ENCODE measurements at places on chromosomes 1 and 21. TPM values are rescaled to one million over a fixed set of nuclear protein-coding genes. Genes with fewer than 3 reads are reported as not detected.
A peak's percentile ranks its signal among the peaks of the same experiment; 100 is the strongest.

DNA sequence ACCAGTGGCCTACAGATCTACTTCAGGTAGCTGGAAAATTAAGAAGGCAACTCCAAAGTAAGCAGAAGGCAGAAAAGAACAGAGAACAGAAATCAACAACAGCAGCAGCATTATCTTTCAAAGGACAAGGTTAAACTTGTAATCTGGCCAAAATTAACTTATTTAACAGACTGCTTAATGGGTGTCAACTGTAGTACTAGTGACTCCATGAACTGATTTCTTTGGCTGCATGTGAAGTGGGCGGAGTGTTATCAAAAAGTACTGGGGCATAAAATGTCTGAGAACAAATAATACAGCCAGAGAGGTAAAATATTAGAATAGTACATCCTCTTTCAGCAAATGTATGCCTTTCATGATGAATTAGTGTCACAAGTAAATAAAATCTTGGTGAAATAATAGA, 24.6 kb upstream of the NADK start:
- no peak for DNase-seq

DNA sequence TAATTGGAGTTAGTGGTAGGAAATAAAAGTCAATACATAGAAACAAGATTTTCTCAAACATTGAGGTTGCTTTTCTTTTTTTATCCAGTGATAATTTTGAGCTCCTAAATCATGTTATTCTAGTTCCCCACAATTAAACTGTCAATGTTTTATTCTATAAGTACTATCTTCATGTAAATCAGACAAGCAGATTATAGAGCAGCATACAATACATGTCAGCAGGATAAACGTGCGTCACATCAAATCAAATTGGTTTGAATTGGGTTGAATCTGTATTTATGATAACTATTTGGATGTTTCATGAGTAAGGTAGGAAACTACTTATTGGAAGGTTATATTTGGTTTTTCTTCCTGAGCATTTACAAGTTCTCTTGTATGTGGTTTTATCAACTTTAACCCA, 2028.7 kb downstream of the NCAM2 start:
- no peak for DNase-seq

- DNase-seq, result no peak
These were observed 18.5 kb upstream of the TBX15 start for GRCh38 chr1:119006406-119007279.

- no peak for DNase-seq
These were observed 3.0 kb downstream of the KIAA2013 start for GRCh38 chr1:11923069-11923826.

GRCh38 chr21:28949318-28949717, 43.4 kb downstream of the LTN1 start:
- no peak for DNase-seq

DNA sequence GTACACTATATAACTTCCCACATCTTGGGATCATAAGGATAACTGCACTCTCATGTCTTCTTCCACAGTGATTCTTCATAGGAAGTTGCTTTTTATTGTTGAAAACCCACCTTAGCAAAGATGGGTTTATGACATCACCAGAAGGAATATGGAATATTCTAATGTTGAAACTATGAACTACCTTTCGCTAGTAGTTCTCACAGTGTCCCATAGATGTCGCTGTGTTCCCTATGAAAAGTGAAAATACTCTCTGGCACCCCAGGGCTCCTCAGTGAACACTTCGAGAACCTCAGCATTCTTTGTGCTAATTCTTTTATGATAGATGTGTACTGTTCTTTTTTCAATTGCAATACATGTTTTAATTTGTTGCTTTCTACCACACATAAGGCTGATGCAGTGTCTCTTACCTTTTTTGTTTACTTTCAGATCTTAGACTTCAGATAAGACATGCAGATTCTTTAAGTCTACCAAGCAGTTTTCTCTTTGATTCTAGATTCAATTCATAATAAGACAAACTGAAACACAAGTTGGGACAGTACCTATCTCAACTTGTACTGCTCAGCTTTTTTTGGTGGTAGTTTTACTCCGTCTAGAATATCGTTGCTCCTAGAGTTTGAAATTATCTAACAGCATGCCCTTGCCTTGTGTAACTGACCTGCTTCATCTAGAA, 90.8 kb downstream of the GTF2B start:
- peak; percentile 69 for DNase-seq

DNA sequence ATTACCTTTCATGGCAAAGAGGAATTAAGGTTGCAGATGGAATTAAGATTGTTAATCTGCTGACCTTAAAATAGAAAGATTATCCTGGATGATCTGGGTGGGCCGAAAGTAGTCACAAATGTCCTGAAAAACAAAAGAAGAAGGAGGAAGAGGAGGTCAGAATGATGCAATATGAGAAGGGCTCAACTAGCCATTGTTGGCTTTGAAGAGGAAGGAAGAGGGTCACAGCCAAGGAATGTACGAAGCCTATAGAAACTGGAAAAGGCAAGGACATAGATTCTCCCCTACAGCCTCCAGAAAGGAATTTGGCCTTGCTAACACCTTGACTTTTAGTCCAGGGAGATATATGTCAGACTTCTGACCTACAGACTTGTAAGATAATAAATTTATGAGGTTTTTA, 39.4 kb upstream of the FMOD start:
- DNase-seq, result no peak

DNA sequence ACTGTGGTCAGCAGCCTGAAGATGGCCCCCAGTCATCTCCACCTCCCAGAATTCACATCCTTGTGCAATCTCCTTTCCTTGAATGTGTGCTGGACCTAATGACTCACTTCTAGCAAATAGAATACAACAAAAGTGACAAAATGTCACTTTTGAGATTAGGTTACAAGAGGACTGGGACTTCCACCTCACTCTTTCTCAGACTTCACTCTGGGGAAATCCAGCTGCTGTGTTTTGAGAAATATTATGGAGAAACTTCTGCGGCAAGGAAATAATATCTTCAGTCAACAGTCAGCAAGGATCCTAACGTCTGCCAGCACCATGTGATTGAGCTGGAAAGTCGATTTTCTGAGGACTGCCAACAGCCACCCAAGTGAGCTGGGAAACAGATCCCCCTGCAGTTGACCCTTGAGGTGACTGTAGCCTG, 70.5 kb upstream of the GADD45A start:
- no peak for DNase-seq

DNA sequence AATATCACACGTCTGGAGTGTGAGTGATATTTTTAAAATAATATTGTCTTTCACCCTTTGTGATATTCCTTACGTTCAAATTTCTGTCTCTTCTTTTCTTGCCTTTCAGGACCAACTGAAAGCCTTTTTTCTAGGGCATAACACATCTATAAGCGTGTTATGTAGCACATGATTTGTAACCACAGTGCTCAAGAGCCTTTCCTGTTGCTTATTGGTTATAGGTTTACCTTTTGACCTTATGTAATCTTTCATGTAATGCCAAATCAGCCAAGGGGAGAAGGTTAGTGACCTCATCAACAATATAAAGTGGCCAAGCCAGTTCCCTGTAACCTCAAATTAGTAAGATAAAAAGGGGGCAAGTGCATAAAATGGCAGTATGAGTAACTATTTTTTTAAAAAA, 480.2 kb downstream of the AMY1C start:
- DNase-seq, result no peak

- DNase-seq, result no peak
These were observed 36.7 kb upstream of the KIRREL1 start for GRCh38 chr1:157956732-157957131.

GRCh38 chr1:92306020-92306419, 7.2 kb downstream of the RPAP2 start:
- no peak for DNase-seq

DNA sequence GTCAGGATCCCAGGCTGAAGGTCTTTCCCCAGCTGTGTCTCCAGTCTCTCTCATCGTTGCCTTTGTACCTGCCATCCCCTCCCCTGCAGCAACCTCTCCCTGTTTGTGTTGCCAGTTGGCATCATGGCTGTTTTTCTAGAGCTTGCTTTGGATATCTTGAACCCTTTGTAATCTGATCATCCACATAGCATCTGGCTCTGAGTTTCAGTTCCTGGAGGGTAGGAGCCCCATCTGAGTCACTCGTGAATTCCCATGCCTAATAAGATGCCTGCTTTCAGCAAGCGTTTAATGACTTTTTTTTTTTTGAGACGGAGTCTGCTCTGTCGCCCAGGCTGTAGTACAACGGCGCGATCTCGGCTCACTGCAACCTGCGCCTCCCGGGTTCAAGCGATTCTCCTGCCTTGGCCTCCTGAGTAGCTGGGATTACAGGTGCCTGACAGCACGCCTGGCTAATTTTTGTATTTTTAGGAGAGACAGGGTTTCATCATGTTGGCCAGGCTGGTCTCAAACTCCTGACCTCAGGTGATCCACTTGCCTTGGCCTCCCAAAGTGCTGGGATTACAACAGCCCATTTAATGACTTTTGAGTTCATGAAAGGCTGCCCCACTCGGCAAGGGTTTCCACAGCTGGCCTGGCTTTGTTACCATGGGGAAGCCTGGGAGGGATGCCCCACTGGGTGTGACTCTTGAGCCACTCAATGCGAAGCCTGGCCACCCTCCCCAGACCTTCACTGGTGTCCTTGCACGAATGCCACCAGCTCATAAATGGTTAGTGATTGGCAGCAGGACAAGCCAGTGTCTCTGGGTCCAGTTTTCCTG, 11.9 kb downstream of the ALPL start:
- no peak for DNase-seq

DNA sequence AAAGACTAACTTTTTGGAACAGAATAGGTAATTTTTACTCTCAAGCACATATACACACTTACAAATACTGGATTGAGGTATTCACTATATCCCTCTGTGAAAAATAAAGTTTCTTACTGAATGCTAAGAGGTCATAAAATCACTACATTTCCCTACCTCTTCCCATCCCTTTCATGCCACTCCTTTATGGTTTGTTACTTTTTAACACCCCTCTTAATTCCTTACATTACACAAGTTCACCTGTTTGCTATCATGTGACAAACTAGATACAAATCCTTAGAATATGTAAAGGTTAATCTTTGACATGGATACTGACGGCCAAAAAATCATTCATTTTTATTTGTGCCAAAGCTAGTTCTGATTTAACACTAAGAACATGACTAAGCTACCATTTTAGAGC, 6.8 kb upstream of the DCAF6 start:
- DNase-seq, result no peak

DNA sequence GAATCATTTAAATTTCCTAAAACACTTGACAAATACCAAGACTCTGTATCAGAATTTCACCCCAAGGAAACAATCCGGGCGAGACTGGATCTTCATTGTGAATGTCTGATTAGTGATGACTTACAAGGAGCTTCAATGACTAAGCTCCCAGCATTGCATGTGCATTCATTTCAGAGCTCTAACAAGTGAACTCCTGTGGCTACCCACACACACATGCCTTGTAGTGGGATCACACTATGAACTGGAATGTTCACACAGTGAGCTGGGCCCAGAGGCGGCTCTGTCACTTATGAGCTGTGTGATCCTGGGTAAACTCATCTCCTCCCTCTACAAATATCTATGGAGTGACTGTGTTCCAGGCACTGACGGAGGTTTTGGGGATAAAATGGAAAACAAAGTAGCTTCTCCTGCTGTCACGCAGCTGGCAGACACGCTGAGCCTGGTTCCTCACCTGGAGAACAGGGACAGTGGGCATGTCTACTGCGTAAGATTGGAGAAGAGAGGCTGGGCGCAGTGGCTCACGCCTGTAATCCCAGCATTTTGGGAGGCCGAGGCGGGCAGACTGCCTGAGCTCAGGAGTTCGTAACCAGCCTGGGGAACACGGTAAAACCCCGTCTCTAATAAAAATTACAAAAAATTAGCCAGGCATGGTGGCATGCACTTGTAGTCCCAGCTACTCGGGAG, 56.9 kb downstream of the CLSTN1 start:
- no peak for DNase-seq

GRCh38 chr1:147379889-147380288, 137.4 kb downstream of the CHD1L start:
- no peak for DNase-seq

- DNase-seq, result no peak
These were observed 69.6 kb downstream of the OSBPL9 start for GRCh38 chr1:51686450-51686849.

- DNase-seq, result no peak
These were observed 17.2 kb downstream of the PDZK1 start for GRCh38 chr1:145689922-145690321.

GRCh38 chr1:203558064-203558760, 64.3 kb downstream of the OPTC start:
- no peak for DNase-seq

Gene SLC35A3
- total RNA-seq, result 25.1 TPM

Gene KRTAP7-1
- total RNA-seq, result not detected

Gene OR6P1
- total RNA-seq, result not detected

Gene DMBX1
- total RNA-seq, result not detected

Gene SAMSN1
- 112 TPM for total RNA-seq

Gene CACHD1
- 0.22 TPM for total RNA-seq

Data from CD4-positive, CD25-positive, alpha-beta regulatory T cell (primary cell).